ENCODE measurements at places on chromosomes 7 and 10. TPM values are rescaled to one million over a fixed set of nuclear protein-coding genes. Genes with fewer than 3 reads are reported as not detected.

PHYHIPL gene
- total RNA-seq: 0.06 TPM

FGL2 gene
- total RNA-seq: 8.8 TPM

OPN4 gene
- total RNA-seq: not detected

PILRA gene
- total RNA-seq: not detected

ADAM12 gene
- total RNA-seq: 16.6 TPM

LEP gene
- total RNA-seq: not detected

SPDYE2B gene
- total RNA-seq: not detected

BTBD16 gene
- total RNA-seq: not detected

PRLHR gene
- total RNA-seq: not detected

VPS37D gene
- 6.9 TPM for total RNA-seq

SLC13A4 gene
- total RNA-seq: not detected

GBX1 gene
- total RNA-seq: not detected

ATG9B gene
- total RNA-seq: 0.06 TPM

C10orf62 gene
- 0.11 TPM for total RNA-seq

KIAA1217 gene
- 5.2 TPM for total RNA-seq

RNLS gene
- not detected for total RNA-seq

FAM25G gene
- total RNA-seq: not detected
